ENCODE measurements at places on chromosomes 3 and 15.

DNA sequence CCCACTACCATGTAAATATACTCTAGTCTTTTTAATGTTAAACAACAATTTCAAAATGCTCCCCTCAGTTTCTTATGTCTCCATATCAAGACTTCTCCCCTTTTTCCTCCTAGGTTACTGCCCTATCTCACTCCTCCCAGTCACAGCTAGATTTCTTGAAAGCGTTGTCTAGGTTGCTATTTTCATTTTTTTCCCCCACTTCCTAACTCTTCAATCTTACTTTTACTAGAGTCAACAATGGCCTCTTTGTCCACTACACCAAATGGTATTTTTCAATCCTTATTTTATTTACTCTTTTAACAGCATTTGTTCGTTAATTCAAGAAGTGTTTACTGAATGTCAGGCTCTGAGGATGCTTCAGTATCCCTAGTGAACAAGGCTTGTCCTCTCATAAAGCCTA is 84.4 kb downstream of the VPS8 start:
- DNase-seq: no peak

DNA sequence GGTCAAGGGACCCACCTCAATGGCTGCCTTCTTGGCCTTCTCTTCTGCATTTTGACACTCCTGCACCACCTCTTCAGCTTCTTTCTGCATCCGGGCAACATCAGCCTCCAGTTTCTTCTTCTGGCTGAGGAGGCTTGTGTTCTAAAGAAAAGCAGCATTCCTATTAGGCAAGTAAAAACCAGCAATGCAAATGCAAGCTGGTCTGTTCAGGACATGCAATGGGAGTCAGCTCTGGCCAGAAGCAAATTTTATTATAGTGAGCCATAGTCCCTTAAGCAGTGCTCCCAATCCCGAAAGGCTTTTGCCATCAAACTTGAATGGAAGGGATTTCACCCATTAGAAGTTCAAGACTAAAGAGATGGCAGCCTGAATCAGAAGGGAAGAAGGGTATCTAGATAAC is 97.7 kb downstream of the HHLA2 start:
- DNase-seq: no peak

GRCh38 chr3:156543043-156543555 is 11.8 kb downstream of the SSR3 start:
- DNase-seq: no peak

- DNase-seq: no peak
These were observed 147.4 kb downstream of the DUT start for GRCh38 chr15:48478581-48478980.

GRCh38 chr3:146218880-146219866 is 31.7 kb downstream of the PLSCR4 start:
- DNase-seq: peak; percentile 51

DNA sequence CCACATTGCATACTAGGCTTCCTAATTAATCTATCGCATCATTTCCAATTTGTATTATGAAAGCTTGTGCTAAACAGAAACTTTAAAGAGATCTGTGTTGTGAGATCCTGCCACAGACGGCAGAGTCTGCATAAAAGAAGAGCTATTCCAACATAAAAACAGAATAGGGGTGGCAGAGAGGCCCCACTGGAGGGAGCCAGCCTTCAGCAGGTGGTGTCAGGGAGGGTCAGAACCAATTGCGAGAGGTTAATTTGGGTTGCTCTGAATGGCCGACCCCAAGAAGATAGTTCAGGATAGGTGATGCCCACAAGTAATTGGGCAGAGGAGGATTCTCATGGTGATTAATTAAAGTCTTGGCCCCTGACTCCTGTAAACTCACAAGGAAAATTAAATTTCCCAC is 74.8 kb downstream of the DCLK3 start:
- no peak for DNase-seq

DNA sequence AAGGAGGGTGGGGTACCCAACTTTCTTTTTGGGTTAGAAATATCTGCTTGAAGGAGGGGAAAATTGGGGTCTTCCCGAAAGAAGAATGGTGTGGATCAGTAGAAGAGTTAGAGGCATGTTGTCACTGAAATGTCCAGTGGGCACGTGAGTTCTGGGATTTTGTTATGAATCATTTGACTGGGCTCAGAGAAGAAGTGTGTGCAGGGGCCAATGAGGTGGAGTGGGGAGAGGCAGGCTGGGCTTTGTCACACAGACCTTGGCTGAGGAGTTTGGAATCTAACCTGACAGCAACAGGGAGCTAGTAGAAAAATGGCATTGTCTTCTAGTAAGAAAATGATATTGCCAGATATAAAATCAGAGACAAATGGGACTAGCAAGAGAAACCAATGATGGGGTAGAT is 436.8 kb downstream of the MFSD1 start:
- DNase-seq: no peak

GRCh38 chr15:88269356-88270062 is 13.0 kb upstream of the NTRK3 start:
- no peak for DNase-seq

- DNase-seq: peak; percentile 67
These were observed 203.8 kb downstream of the UACA start for GRCh38 chr15:70559265-70560239.

GRCh38 chr3:34070831-34071585 is 272.6 kb downstream of the PDCD6IP start:
- DNase-seq: no peak

GRCh38 chr3:109023656-109024254 is 70.1 kb upstream of the GUCA1C start:
- DNase-seq: peak; percentile 62

DNA sequence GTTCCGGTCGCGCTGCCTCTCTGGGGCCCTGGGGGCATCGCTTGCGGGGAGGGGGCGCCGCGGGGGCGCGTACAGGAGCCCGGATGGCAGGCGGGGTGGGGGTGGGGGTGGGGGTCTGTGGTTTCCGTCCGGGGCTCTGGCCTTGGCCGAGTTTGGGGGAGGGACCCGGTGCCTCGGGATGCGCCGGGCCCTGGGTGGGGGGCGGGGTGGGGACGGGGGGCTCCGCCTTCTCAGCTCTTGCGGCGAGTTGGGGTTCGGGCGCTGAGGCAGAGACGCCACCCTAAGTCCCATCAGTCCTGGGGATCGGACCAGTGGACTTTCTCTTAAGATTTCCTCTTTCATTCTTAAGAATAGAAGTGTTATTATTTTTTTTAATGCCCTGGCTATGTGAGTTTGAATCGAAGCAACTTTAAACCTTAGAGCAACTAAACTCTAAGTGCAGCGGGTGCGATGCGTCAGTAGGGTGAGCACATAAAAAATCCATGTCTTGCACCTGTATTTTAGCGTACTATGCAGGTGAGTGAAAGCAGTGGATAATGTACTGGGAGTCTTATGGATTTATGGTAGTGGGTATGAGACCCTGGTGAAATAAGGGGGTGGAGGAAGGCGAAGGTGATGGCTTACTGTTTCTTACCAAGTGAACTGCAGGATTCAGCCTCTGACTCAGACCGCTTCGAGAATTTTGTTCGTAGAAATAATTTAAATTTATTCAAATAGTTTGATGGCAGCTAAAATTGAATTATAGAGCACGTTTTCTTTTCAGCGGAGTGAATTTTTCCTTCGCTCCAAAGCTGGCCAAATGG is 762 bp downstream of the CTNNB1 start:
- peak; percentile 51 for DNase-seq

DNA sequence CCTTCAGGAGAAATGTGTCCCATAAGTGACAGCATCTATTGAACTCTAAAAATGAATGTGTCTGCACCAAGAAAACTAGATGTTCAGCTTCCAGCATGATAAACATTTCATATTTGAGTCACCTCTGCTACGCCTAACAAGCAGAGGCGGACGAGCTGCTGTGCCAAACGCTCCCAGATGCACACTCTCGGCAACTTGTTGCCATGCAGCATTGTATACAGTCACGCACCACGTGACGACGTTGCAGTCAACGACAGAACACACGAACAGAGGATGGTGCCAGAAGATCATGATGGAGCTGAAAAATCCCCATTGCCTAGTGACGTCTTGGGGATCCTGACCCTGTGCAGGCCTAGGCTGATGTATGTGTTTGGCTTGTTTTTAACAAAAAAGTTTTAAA is 137.5 kb downstream of the XXYLT1 start:
- DNase-seq: no peak

- no peak for DNase-seq
These were observed 160.6 kb upstream of the CHRM5 start for GRCh38 chr15:33807665-33808064.

- no peak for DNase-seq
These were observed 2.9 kb downstream of the SH3GL3 start for GRCh38 chr15:83449937-83450506.

DNA sequence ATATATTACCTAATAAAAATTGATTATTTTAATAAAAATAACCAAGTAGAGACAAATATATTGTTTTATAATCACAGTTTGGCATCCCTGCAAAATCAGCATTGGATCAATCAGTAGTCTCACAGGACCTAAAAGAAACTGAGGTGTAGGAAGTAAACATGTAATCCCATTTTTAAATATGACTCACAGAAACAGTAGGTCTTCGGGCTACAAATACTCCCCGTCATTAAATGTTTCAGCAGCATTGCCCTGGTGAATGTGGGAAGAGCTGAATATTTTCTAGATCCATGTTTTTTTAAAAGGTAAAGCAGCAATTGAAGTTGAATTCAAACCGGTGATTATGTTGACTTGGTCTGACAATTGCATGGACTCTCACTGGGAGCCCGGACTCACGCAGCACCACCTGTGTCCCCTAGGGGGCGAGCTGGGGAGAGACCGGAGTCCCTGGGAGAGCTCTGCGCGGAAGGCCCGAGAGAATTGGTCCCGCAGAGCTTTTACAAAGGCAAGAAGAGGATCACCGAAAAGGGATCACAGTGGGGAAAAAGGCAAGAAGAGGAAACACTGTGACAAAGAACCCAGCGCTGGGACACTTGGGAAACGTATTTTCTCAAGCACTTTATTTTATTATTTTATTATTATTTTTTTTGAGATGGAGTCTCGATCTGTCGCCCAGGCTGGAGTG is 17.2 kb upstream of the USP3 start:
- peak; percentile 90 for DNase-seq

DNA sequence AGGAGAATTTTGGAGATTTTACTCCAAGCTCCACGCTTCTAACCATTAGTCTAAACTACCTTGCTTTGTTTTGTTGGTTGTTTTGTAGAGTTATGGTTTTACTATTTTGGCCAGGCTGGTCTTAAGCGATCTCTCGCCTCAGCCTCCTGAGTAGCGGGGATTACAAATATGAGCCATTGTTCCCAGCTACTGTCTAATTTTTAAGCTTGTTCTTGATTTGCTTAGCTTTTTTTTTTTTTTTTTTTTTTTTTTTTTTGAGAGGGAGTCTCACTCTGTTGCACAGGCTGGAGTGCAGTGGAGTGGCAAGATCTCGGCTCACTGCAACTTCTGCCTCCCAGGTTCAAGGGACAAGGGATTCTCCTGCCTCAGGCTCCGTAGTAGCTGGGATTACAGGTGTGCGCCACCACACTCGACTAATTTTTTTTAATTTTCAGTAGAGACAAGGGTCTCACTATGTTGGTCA is 28.5 kb downstream of the EFCAB12 start:
- no peak for DNase-seq

DNA sequence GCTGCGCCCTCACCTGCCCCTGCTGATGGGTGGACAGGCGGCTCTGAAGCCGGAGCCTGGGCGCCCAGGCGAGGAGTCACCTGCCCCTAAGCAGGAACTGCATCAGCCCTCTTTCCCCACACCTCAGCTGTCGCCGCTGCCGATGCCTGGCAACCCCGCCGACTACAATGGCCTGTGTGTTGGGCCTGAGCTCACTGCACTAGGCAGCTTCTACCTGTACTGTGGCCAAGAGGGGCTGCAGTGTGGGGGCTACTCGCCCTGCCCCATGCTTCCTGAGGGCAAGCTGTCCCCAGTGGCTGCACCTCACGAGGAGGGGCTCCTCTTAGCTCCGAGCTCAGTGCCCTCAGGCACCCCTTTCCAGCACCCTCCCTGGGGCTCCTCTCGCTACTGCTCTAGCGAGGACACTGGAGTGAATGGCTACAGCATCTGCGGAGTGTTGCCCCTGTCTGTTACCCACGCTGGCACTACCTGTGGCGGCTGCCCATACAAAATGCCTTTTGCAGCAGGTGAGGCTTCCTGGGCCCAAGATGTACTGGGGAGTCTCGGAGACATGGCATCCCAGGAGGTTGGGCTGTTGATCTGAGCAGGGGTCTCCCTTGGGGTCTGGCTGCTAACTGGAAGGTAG is 11.3 kb upstream of the CHST14 start:
- DNase-seq: no peak

- peak; percentile 42 for DNase-seq
These were observed 11.8 kb downstream of the KPNA1 start for GRCh38 chr3:122502941-122503340.

- no peak for DNase-seq
These were observed 68.6 kb downstream of the SLC6A6 start for GRCh38 chr3:14471016-14471415.

DNA sequence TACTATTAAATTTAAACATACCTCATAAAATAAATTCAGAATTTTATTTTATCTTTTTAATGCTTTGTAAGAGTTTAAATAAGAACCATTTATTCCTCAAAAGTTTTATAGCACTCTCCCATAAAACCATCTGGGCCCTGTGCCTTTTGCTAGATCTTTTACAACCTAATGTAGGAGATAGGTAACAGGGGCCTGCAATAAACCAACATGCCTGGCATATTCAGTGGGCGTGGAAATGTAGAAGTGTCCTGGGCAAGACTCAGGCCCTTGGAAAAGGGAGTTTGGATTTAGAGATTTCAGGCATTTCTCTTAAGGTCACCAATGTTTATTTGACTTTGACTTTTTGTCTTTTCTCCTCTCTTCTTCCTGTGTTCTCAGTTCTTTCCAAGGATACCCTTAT is 46.4 kb downstream of the POMGNT2 start:
- DNase-seq: no peak

- peak; percentile 80 for DNase-seq
These were observed 29.5 kb upstream of the SNRK start for GRCh38 chr3:43256714-43257461.

DNA sequence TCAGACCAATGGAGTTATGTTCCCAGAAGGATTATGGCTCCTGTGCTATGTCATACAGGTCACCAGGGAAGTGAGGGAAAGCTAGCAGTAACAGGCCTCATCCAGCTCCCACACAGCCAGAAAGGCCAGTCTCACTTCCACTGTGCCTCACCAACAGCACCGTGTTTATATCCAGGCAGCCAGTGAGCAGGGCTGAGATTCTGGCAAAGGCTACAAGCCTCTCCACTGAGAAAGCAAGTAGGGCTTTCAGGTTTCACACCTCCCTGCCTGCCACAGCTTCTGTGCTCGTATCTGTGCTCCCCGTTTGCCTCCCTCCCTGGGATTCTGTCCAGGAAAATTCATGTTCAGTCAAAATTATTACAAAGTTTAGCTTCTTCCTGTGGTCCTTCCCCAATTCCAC is 14.9 kb upstream of the CFAP20DC start:
- DNase-seq: no peak

DNA sequence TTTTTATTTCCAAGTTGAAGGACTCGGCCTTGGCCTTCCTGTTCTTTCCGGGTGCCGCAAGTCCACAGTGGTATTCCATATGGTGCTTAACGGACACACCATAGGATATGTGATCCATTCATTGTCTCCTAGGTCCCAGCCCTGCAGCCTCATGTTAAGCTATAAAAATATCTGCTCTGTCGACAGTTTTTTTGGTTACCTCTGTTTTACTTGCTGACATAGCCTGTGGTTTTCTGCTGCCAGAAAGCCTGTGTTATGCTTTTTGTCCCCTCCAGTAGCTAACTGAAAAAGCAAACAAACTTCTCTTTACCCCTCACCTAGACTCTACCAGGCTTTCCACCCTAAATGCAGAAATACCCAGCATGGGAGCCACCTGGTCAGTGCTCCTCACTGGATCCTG is 5.3 kb downstream of the INAFM2 start:
- no peak for DNase-seq

Data from suppressor macrophage treated with lipopolysaccharide for 4 hours (primary cell).